ENCODE measurements at places on chromosomes 11 and 22. TPM values are rescaled to one million over a fixed set of nuclear protein-coding genes. Genes with fewer than 3 reads are reported as not detected.
A peak's percentile ranks its signal among the peaks of the same experiment; 100 is the strongest.

DNA sequence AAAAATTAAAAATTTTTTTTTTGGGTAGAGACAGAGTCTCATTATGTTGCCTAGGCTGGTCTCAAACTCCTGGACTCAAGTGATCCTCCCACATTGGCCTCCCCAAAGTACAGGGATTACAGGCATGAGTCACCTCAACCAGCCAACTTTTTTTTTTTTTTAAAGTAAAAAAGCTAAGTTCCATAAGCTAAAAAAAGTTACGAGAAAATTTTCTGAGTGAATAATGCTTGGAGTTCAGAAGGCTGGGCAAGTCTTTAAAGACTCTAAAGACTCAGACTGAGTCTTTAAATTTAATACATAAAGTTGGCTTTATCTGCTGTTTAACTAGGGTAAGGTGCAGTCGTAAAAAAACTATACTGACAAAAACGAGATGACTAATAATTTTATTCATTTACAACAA lies 5.6 kb downstream of the DDX6 start:
- DNase-seq: peak; percentile 44

- peak; percentile 79 for DNase-seq
Observed at GRCh38 chr11:6968816-6969215, 42.6 kb downstream of the ZNF215 start.

DNA sequence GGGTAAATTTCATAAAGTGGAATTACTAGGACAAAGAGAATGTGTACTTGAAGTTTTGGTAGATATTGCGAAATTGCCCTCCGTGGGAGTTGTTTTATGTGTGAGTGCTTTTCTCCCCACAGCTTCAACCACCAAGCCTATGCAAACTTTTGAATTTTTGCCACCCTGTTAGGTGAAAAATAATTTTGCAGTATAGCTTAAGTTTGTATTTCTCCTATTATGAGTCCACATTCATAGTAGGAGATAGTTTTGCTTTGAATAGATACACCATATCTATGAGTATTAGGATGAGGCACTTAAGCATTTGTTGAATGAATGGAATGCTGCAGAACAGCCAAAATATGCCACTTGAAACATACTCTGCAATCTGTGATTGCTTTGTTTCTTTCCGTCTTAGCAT lies 43.6 kb downstream of the UVRAG start:
- DNase-seq: peak; percentile 45

- peak; percentile 73 for DNase-seq
Observed at GRCh38 chr11:11468954-11469353, 115.9 kb upstream of the CSNK2A3 start.

GRCh38 chr11:114499756-114500155 lies 59.9 kb downstream of the NXPE1 start:
- DNase-seq: no peak

Gene ZNF214
- total RNA-seq: 1.4 TPM

Gene CAPN5
- 31.5 TPM for total RNA-seq
